Glutamatergic neuron (in vitro differentiated cells): ENCODE measurements at places on chromosomes 7 and 10. TPM values are rescaled to one million over a fixed set of nuclear protein-coding genes. Genes with fewer than 3 reads are reported as not detected.

Gene ADAM8
- 5.4 TPM for total RNA-seq

Gene RARRES2
- total RNA-seq, result 0.86 TPM

Gene EN2
- total RNA-seq, result 0.20 TPM

Gene TYW1B
- 5.0 TPM for total RNA-seq

Gene SFTPA1
- total RNA-seq, result not detected

Gene VWDE
- total RNA-seq, result 12.4 TPM

Gene DPYSL4
- 402 TPM for total RNA-seq

Gene GDF2
- not detected for total RNA-seq

Gene DENND2A
- total RNA-seq, result 64.7 TPM

Gene TRIM50
- total RNA-seq, result not detected

Gene KMT2C
- total RNA-seq, result 136 TPM

Gene PRPS1L1
- total RNA-seq, result not detected

Gene FAM25C
- not detected for total RNA-seq

Gene ZNF425
- total RNA-seq, result 6.5 TPM

Gene TWIST1
- not detected for total RNA-seq

Gene PPIA
- 1,460 TPM for total RNA-seq

Gene CTNNA3
- total RNA-seq, result 3.3 TPM

Gene ACADSB
- 9.9 TPM for total RNA-seq

Gene ZP3
- total RNA-seq, result 3.4 TPM

Gene PTN
- total RNA-seq, result 40.0 TPM
